ENCODE measurements at places on chromosomes 7 and 10.

GRCh38 chr7:37193087-37193774, 255.4 kb downstream of the ELMO1 start:
- DNase-seq: no peak

GRCh38 chr10:95626500-95626899, 30.0 kb downstream of the ALDH18A1 start:
- DNase-seq: no peak

- no peak for DNase-seq
Measured at GRCh38 chr10:75037171-75038153, 74.0 kb upstream of the SAMD8 start.

GRCh38 chr7:41323806-41324205, 379.1 kb downstream of the INHBA start:
- DNase-seq: no peak

DNA sequence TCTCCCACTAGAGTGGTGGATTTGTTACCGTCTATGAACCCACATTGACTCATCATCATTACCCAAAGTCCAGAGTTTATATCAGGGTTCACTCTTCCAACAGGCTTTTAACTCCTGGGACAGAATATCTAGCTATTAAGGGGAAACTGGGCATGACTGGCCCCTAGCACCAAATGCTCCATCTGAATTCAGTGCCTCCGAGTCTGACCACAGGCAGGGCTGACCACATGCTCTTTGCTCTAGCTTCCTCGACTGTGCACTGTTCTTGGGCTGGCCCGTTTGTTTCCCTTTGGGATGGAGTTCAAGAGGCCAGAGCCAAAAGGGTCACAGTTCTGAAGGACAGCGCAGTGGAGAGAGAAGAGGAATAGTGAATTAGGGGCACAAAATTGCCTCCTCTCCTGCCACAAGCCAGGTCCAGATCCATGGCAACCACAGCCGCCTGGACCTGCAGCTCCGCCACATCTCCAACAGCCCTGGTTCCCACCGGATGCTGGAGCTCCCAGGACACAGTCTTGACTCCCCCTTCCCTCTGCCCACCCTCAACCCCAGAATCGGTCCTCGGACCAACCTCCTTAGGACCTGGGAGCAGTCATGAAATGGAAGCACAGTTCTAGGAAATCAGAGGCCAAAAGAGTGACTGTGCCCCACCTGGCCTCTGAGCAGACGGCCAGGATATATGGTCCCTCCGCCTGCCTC, 16.2 kb downstream of the CAMK2G start:
- DNase-seq: no peak

GRCh38 chr10:86314616-86315548, 51.7 kb downstream of the GRID1 start:
- no peak for DNase-seq

DNA sequence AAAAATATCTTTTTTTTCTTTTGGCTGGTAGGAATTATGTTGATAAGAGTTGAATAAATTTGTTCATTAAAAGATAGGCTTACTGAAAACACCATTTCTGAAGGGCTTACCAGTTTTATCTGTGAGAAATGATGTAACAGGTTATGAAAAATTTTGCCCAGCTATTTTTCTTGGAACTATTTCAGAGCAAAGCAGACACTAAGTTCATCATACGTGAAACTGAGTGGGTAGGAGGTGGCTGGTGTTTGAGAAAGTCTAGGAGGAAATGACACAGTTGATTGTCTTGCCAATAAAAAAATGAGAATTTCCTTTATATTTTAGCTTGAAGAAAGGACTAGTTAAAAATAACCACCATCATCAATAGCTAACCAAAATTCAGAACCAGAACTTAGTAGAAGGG, 6.2 kb upstream of the MRC1 start:
- DNase-seq: no peak

GRCh38 chr7:100847360-100847759, 5.2 kb upstream of the SLC12A9 start:
- DNase-seq: no peak

DNA sequence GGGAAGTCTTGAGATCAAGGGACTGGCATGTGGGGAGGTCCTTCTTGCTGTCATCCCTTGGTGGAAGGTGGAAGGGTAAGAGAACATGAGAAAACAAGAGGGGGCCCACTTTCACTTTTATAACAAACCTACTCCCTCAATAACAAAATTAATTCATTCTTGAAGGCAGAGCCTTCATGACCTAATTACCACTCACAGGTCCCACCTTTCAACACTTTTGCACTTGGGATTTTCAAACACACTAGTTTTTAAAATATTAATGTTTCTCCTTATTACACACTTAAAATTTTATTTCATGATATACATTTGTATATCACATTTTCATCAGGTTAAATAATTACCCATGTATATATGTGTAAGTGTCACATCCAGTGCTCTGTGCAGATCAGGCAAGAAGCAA, 2.0 kb downstream of the ST7 start:
- DNase-seq: no peak

DNA sequence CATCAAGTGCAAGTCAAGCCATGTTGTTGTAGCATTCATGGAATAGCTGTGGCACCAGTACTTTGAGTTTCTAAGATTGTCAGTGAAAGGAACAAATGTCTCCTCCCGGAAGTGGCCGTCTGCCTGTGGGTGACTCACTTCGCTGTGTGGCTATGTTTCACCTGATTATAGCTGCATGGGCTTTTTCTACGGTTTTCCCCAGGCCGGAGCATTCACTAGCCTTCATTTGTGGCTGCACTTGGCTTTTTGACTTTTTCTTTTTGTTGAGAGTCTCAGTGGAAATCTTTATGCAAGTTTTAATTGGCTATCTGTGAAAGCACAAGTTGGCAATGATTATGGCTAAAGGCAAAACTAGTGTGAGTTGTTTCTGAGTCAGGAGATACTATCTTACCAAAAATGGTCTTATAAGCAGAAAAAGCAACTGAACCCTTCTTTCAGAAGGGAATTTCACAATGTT, 35.0 kb downstream of the SRI start:
- no peak for DNase-seq

GRCh38 chr7:2799253-2799652, 44.9 kb downstream of the GNA12 start:
- DNase-seq: no peak

GRCh38 chr10:21499701-21500577, 25.5 kb downstream of the SKIDA1 start:
- DNase-seq: no peak

- DNase-seq: no peak
Measured at GRCh38 chr7:126656165-126656564, 596.6 kb downstream of the GRM8 start.

DNA sequence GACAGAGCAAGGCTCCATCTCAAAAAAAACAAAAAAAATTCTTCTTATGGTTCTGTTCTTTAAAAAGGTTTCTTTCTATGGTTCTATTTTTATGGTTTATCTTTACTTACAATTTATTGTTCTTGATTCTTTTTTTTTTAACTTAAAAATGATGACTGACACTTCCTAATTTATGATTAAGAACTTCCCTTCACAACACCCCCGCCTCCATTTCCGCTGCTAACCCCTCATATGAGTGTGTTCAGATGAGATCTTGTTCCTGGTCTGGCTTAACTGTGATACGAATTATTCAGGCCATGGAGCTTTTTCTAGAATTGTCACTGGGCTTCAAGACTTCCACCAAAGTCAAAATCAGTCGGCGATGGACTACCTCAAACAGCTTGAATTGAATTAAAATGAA, 33.9 kb downstream of the PTER start:
- no peak for DNase-seq

GRCh38 chr10:79222186-79222585, 125.1 kb upstream of the PPIF start:
- no peak for DNase-seq

DNA sequence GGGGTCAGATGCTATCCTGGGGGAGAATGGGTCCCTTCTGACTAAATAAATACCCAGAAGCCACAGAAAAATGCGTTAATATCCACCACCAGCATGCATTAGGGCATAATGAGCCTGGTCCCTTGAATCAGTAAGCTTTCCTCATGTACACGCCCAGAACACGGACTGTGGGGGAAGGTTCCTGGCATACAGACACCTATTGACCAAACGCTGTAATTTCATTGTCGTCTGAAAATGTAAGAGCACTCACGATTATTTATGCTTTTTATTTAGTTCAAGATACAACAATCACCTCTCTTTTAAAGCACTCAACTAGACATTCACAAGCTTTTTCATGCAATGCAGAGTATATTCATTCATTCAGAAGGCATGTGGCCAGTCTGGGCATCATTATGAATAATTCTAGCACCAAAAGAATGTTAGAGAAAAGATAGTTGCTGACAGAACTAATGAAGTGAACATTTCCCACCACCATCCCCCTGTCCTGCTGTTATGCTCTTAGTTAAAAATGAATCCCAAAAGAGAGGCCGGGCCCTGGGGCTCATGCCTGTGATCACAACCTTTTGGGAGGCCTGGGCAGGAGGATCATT, 101.0 kb downstream of the SVIL start:
- DNase-seq: no peak

GRCh38 chr10:133072196-133072595, 15.5 kb upstream of the ADGRA1 start:
- DNase-seq: no peak

GRCh38 chr7:2094454-2095045, 138.2 kb downstream of the MAD1L1 start:
- no peak for DNase-seq

GRCh38 chr7:42389697-42390096, 152.7 kb upstream of the GLI3 start:
- no peak for DNase-seq

- no peak for DNase-seq
Measured at GRCh38 chr7:158612546-158612945, 24.9 kb upstream of the PTPRN2 start.

- no peak for DNase-seq
Measured at GRCh38 chr10:75019370-75019769, 92.1 kb upstream of the SAMD8 start.

DNA sequence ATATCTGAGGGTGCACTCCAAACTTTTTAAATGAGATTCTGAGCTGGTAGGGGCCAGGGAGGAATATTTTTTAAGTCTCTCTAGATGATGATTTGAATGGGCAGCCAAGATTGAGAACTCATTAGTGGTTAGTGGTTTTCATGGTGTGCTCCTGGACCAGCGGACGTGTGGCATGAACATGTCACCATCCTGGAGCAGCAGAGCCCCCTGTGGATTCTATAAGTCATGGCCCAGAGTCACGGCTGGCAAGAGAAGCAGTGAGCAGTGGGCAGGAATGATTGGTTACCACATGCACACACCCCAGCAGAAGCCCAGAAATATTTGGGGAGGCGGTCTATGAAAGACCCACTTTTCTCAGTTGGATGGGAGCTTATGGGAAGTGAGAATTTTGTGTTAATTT, 21.2 kb upstream of the UCN3 start:
- no peak for DNase-seq

DNA sequence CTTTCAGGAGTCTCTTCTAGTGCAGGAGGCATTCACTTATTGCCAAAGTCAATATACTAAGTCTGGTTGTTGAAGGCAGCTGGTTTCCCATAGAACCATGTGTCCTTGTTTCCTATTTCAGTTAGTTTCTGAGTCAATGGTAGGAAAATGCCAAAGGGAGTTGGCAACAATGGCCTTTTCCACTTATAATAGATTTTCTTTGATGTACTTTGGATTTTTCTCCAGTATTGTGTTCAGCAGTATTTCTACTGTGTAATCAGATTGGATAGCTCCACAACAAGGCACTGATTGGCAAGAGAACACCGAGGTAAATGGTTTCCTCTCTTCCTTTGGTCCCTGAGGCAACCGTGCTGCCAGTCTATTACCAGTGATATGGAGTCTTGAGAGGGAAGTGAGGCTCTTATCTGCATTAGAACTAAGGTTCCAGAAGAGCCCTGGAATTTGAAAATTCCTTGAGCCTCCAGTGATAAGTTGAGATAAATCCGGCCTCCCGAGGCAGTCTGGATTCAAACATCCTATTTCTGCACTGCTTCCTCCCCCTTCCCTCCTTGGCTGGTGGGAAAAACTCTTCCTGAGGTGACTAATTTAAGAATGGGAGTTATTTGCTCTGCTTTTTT, 7.9 kb upstream of the SEPTIN7 start:
- DNase-seq: no peak

GRCh38 chr7:40133561-40134427, 628 bp downstream of the MPLKIP start:
- no peak for DNase-seq

DNA sequence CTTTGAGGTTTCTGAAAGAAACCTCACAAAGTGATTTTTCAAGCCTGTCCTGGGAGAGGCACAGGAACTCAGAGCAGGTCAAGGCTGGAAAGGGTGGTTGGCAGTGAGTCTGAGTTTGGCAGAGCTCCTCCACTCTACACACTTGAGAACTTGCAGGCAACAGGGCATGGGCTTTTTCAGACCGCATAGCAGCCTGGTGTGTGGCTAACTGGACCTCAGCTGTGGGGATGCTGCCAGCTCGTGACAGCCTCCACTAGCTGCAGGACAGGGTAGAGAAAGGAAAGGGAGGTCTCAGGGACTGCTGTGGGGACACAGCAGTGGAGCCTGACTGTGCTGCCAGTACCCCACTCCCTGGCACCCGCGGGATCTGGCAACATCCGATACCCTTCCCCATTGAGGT, 2.6 kb downstream of the CDHR1 start:
- DNase-seq: no peak

DNA sequence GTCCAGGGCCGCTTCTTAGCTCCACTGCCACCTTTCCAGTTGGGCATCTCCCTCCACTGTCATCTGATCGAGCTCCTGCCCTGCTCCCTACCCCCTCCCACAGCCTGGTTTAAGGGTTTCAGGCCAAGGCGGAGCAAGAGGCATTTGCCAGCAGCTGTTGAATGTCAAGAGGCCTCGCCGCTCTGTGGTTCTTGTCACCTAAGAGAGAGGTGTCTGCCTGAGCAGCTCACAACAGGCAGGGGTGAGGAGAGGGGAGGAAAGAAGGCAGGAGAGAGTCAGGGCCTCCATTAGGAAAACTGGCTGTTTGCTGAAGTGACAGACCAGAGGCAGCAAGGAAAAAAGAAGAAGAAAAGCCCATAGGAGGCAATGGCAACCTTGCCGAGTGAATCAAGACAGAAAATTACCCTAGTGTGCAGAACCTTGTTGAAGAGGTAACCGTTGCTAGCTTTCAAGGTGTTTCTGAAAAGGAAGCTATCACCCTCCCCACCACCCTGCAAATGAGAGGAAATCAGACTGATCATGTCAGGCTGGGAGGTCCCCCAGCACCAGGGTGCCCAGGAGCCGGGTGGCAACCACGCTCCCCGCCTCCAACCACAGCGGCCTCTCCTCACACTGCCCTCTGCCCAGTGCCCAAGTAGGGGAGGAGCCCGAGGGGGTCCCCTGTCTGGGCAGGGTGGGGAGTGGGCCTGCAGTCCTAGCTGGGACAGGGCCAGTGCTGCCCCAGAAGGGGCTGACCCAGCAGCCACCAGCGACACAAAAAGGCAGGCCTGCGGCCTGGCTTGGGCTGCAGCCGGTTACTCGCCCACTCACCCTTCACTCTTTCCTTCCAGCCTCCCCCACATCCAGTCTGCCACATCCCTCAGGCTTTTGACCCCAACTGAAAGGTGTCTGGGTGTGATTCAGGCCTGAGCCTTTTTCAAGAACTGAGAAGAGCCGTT, 7.1 kb downstream of the GATA3 start:
- DNase-seq: no peak

- no peak for DNase-seq
Measured at GRCh38 chr7:84175461-84175860, 19.1 kb downstream of the SEMA3A start.

- no peak for DNase-seq
Measured at GRCh38 chr7:140870003-140870402, 54.7 kb downstream of the BRAF start.

- DNase-seq: no peak
Measured at GRCh38 chr7:96320442-96320841, 1.5 kb downstream of the SLC25A13 start.

GRCh38 chr7:14024406-14024805, 34.9 kb upstream of the ETV1 start:
- DNase-seq: no peak

Measured in cortex of kidney (tissue), 1 donor.